Stimulated activated CD4-positive, alpha-beta T cell treated with anti-CD3 and anti-CD28 coated beads, Interleukin-15, amount 100 ng/mL, for 1 hour (primary cell): ENCODE measurements at places on chromosomes 6 and 20.

DNA sequence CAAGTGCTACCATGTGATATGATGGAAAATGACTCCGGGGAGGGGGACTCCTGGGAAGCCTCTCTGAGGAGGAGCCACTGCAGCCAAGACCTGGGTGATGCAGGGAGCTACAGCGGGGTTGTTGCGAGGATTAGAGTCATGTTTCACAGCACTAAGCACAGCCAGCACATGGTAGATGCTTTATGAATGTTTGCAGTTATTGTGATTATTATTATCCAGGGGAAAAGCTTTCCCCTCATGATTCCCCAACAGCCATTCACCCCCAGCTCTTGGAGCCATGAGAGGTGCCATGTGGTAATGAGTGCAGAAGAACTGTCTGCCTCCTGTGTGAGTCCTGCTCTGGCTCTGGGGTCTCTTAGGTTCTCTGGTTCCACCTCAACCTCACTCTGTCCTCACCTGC lies 39.9 kb downstream of the RSPO4 start:
- DNase-seq: no peak

- no peak for DNase-seq
Observed at GRCh38 chr6:129124347-129124746, 241.4 kb downstream of the LAMA2 start.

DNA sequence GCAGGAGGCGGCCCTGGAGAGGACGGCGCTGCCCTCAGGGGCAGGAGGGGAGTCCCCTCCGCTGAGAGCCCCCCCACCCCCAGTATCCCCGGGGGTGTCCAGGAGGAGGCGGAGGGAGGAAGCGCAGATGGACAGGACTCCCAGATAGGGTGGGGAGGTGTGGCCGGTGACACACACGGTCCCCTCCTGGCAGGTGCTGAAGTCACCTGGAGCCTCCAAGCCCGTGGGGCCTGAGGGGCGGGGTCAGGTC lies 1.4 kb downstream of the STMN3 start:
- no peak for DNase-seq

GRCh38 chr6:24574809-24575208 lies 71.2 kb downstream of the KIAA0319 start:
- no peak for DNase-seq

- no peak for DNase-seq
Observed at GRCh38 chr6:67768972-67769371, 866.1 kb upstream of the ADGRB3 start.

- DNase-seq: no peak
Observed at GRCh38 chr6:130787726-130788500, 39.3 kb upstream of the SMLR1 start.

DNA sequence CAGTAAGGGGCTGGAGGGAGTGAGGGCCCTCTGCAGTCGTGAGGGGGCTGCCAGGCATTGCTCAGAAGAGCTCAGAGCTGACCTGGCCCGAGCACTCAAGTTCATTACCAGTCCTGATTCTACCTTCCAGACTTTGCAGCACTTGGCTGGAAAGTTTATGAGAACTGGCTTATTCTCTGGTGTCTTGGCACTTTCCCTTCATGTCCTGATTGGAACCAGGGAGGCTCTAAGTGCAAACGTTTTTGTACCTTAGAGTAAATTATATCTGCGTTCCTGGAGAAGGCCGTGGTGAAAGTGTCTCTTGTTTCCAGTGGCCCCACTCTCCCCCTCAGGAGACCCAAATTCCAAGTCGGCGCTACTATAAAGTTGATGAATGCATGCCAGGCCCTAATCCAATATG lies 402.3 kb downstream of the CDC5L start:
- DNase-seq: no peak

- no peak for DNase-seq
Observed at GRCh38 chr20:17625246-17626051, 55.6 kb downstream of the DSTN start.

DNA sequence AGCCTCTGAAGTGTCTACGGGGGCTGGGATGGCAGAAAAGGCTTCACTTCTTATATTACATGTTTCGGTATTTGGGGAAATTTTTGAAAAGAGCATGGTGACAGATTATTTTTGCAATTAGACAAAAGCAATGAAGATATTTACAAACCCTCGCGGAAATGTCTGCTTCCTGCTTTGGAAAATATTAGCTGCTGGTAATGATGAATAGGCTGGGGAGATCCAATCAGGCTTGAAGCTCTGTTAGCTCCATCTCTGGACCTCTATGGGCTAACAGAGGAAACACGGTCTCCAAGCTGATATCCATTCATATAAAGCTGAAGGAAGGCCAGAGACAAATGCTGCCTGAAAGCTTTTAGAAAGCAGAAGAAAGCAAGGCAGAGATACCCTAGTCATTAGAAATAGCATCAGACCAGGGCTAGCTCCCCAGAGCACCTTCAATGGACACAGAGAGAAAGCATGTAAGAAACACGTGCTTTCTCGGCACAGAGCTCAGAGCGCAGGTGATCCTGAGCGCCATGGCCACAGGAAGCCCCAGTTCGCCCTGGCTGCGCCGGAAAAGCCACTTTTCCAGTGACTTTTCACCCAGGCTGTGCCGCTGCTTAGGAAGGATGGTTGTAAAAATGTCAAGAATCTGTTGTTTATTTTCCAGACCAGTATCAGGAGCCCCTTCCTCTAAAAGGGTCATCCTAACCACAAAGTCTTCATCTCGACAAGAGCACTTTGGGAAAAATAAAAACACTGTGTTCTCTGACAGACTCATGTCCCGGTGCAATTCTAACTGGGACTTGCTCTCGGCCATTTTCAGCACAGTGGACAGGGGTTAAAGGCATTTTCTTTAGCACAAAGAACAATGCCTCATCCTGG lies 68.5 kb upstream of the NFATC2 start:
- DNase-seq: no peak
